ENCODE measurements at places on chromosomes 7 and 10.

DNA sequence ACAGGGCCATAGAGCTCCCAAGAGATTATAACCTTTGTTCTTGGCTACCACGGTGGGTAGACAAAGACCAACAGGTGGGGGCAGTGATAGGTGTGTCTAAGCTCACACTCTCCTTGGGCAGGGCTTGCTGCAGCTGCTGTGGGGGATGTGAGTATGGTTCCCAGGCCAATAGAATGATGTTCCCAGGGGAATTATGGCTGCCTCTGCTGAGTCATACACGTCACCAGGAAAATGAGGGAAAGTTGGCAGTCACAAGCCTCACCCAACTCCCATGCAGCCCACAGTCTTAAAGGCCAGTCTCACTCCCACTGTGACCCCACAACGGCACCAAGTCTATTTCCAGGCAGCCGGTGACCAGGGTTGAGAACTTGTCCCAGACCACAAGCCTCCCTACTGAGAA, 453.4 kb upstream of the PODXL start:
- no peak for DNase-seq

- no peak for DNase-seq
Observed at GRCh38 chr10:86693721-86694369, 25.5 kb downstream of the LDB3 start.

DNA sequence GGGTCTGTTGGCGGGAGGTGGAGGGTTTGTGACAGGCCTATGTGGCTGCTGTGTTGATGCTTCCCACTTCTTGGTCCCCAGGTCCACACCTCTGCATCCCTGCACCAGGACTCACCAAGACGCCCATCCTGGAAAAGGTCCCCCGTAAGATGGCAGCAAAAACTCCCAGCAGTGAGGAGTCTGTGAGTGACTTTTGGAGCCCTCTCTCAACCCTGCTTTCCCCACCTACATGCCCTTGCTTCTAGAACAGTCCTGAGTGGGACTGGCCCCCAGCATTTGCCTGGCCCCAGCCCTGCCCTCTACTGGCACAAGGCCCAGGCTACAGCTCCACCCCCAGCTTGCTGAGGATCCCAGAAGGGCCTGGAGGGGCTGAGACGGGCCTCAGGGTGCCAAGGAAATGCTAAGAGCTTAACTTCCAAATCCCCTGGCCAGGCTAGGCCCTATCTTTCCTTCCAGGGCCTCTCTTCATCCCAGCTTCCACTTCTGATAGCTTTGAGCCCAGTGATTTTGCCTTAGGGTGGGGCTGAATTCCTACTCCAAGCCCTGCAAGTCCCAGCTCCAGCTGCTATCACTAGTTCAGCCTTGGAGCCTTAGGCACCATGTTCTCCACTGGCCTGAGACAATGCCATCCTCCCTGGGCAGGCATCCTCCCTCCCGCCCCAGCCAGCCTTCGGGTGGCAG, 2.7 kb downstream of the CHAT start:
- DNase-seq = no peak

DNA sequence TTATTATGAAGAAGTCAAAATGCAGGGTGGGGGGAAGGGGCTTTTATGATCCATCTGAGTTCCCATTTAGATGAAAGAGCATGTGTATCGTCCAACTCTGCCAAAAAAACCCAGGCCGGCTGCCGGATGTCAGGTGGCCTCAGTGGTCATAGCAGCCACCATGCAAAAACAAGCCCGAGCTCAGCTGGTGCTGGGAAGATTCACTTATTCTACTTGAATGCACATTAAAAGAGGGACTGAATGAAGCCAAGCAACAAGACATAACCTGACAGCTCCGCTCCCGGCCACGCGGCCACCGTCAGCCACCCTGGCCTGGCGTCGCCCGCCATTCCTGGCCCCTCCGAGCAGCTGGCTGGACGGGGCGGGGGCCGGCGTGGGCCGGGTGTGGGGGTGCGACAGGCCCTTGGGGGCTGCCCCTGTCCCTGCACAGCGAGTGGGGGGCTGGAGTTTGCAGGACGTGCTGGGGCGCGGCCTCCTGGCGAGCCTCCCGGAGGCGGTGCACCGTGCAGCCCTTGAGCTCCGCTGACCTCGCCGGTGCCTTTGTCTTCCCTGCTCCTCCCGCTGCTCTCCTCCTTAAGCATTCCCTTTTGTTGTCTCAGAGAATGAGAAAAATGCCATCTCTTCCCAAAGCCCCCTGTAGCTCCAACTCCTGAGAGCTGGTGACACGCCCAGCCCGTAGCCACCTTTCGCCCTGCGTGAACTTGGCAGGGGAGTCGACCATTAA, 67.8 kb downstream of the EBF3 start:
- DNase-seq = no peak

DNA sequence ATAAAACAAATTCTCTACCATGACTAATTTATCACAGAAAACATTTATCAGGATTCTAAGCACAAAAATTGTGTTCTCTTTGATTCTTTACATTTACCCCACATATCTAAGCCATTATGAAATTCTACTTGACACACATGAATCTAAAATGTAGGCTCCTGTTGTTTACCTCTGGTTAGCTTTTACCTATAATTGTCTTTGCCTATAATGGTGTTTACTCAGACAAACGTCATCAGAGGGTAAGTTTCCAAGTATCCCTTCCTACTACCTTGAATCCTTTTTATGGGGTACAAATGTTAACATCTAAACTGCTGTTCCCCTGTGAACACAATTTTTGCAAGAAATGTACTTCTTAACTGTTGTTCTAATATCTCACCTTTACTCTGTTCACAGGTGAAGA, 63.5 kb downstream of the MINDY3 start:
- no peak for DNase-seq

DNA sequence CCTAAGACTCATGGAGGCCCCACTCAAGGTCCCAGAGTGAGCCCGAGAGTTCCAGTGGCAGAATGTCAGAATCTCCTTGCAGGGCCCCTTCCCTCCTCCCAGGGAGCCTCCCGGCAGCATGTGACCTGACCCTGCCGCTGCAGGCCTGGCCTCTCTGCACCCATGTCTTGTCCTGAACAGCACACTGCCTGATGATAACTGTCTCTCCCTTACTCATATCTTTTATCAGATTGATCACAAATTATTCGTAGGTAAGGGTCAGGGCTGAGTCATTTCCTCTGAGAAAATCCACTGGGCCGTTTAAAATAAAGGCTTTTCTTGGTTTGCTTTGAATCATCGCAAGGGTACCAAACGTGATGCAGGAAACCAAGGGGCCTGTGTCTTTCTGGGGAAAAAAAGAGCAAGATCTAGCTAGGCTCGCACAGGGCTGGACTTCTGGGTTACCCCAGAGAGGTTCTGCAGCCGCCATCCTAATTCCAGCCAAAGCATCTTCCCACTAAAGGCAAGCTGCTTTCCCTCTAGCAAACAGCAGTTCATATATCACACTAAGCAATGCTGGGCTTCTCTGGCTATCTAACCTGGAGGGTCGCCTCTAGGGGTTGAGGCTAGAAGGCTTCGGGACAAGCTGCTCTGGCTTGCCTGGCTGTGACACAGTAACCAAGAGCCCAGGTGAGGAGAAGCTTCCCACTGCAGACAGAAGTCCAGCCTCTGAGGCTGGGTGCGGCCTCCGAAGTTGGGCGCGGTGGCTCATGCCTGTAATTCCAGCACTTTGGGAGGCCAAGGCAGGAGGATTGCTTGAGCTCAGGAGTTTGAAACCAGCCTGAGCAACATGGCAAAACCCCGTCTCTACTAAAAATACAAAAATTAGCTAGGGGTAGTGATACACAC, 104.9 kb downstream of the SPDYE5 start:
- DNase-seq = no peak

DNA sequence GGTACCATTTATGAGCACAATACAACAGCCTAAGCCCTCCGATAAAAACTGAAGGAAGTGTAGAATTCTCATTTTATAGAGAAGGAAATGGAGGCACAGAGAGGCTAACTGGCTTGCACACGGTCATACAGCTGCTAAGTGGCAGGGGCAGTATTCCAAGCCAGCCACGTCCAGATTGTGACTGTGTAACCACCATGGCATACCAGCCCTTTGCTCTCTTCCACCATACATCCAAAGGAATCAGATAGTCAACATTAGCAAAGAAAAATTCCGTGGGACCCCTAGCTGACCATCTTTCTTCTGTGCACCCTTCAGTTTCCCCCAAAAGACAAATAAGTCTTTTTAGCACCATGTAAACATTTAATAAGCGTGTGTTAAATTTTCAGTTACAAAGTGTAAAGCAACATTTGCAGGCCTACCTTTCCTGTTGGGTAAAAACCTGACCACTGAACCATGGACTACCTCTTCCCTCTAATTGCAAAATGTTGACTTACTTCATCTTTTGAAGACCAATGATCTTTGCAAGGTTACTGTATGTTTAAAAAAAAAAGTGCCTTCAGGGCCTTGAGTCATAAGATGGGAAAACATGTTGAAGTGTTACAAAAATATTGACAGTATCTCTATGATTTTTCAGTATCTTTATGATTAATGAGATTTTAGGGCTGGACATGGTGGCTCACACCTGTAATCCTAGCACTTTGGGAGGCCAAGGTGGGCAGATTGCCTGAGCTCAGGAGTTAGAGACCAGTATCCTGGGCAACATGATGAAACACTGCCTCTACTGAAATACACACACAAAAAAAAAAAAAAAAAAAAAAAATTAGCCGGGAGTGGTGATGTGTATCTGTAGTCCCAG, 24.3 kb upstream of the PDZD8 start:
- no peak for DNase-seq

GRCh38 chr7:47421456-47421855, 160.5 kb downstream of the TNS3 start:
- DNase-seq = no peak

GRCh38 chr7:2970861-2971260, 72.8 kb downstream of the CARD11 start:
- no peak for DNase-seq

DNA sequence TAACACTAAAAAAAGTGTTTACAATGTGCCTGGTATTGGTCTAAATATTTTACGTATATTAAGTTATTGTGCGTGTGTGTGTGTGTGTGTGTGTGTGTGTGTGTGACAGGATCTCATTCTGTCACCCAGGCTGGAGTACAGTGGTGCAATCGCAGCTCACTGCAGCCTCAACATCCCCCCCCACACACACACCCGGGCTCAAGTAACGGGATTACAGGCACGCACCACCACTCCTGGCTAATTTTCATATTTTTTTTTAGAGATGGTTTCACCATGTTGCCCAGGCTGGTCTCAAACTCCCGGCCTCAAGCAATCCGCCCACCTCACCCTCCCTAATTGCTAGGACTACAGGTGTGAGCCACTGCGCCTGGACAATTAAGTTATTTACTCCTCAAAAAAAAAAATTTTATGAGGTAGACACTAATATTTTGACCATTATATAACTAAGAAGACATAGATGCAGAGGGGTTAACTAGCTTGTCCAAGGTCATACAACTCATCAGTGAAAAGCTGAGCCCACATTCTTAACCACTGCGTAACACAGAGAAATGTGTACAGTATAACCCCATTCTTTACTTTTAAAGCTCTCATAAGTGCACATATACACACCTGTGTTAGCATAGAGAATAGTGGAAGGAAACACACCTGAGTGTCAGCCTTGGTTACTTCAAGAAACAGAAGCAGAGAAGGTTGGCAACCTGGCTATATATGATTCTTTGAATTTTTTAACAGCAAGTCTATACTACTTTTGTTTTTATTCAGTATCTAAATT, 35.0 kb downstream of the DNAJC12 start:
- DNase-seq = no peak

- no peak for DNase-seq
Observed at GRCh38 chr10:15789793-15790525, 70.2 kb upstream of the ITGA8 start.

DNA sequence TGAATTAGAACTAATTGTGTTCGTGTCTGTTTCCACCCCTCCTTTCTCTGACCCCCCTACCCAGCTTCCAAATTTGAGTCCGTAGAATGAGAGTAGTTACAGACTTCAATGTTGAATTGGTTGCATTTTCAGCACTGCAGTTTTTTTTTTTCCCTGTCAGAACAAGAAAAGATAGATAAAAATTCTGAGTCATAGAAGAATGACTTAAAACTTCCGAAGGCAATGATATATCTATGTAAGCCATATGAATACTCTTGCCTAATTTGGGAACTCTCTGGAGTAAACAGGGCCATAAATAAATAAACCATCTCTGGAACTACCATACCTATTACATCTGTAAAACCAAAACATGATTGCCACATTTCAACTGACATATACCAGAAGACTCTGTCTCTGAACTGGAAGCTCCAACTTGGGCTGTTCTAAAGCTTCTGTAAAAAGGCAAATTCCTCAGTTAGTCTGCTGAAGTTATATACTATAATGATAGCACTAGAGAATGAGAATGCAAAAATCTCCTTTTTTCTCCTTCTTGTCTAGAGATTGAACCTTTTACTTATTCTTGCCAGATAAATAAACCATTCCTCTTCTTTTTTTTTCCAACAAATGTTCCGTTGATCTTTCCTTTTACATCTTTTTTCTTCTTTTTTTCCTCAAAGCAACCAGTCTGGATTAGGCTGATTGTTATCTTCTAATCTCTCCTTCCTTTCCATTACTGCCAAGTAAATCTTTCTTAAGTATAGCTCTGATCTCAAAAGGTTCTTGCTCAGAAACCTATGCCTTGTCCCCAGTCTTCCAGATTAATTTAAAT, 23.5 kb downstream of the VCL start:
- no peak for DNase-seq

DNA sequence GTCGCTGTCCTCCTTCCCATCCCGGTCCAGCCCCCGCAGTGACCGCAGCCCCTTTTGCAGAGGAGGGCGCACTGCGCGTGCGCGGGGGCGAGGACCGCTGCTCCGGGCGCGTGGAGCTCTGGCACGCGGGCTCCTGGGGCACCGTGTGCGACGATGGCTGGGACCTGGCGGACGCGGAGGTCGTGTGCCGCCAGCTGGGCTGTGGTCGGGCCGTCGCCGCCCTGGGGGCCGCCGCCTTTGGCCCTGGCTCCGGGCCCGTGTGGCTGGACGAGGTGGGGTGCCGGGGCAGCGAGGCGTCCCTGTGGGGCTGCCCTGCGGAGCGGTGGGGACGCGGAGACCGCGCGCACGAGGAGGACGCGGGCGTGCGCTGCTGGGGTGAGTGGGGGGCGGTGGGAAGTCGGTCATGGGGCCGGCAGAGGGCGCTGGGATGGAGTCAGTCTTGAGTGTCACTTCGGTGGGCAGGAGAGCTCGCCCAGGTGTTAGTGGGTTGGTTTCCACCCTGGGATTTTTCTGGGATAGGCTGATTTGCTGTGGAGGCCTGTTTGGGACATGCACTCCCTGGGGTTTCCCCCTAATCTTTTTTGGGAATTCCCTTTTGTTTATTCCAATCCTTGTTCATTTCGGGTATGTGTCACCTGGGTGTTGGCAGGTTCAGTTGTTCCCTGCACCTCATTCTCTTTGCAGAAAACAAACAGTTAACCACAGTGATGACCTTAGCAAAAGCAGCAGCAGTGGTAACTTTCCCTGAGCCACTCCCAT, 11.6 kb downstream of the SCART1 start:
- no peak for DNase-seq

All from stimulated activated CD8-positive, alpha-beta memory T cell treated with anti-CD3 and anti-CD28 coated beads, Interleukin-2, amount 100 ng/mL, for 1 hour (primary cell).